Esophagus muscularis mucosa (tissue), 4 donors: ENCODE measurements at places on chromosomes 4 and X. TPM values are rescaled to one million over a fixed set of nuclear protein-coding genes. Genes with fewer than 3 reads are reported as not detected.

The COPS4 gene
- 56.1 TPM for total RNA-seq

The RGN gene
- total RNA-seq = 8.7 TPM

The IL21 gene
- not detected for total RNA-seq

The ARHGAP24 gene
- 25.9 TPM for total RNA-seq
